ENCODE measurements at places on chromosomes 3 and 15.

DNA sequence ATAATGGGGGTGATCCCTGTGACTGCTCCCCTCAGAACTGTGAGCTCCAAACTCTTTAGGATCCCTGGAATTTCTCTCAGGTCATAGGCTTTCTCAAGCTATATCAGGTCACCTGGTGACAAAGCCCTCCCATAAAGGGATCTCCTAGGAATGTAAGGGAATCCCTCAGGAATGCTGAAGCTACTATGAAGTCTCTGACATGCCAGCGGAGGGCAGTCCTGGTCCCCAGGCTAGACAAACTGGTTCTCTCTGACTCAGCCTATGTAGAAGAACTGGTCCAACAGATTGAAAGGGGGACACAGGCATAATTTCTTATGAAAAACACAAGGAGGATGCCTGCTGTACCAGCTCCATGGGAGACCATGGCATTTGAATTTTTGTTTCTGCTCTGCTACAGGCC, 6.7 kb downstream of the LPCAT4 start:
- no peak overlapping the region for H3K4me3 ChIP-seq
- no peaks in the 10 kb centered on the region for H3K27me3 ChIP-seq
- peaks cover 67% of the 10 kb centered on the region for H3K36me3 ChIP-seq
- peaks cover 8% of the 10 kb centered on the region for H3K4me1 ChIP-seq
- H3K27ac ChIP-seq = no peak overlapping the region

GRCh38 chr3:46544771-46545503, 21.2 kb downstream of the LRRC2 start:
- H3K27me3 ChIP-seq = no peaks in the 10 kb centered on the region
- no peaks in the 10 kb centered on the region for H3K36me3 ChIP-seq
- H3K4me1 ChIP-seq = peaks cover 9% of the 10 kb centered on the region
- H3K27ac ChIP-seq = no peak overlapping the region
- no peak overlapping the region for H3K4me3 ChIP-seq

DNA sequence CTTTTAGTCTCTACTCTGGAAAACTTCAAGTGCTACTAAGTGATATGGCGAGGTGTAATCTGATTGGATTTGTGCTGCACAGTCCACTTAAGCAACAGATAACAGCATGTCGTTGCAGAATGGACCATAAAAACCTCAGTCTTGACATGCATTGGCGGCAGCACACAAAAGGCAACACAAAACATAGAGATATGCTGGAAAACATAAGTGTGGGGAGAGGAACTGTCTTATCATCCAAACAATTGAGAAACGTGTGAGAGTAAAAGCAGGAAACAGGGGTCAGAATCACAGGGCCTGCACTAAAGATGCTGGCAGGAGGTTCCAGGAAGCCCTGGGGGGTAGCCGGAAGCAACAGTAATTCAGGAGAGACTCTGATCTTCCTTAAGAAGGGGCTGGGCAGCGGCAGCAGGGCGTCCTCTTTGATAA, 82.1 kb downstream of the CGNL1 start:
- H3K4me1 ChIP-seq = no peaks in the 10 kb centered on the region
- no peak overlapping the region for H3K27ac ChIP-seq
- H3K4me3 ChIP-seq = no peak overlapping the region
- H3K27me3 ChIP-seq = no peaks in the 10 kb centered on the region
- DNase-seq = no peak
- no peaks in the 10 kb centered on the region for H3K36me3 ChIP-seq

- H3K4me3 ChIP-seq = peak overlapping the region; percentile 93
- H3K36me3 ChIP-seq = no peaks in the 10 kb centered on the region
- H3K27me3 ChIP-seq = no peaks in the 10 kb centered on the region
- DNase-seq = no peak
- H3K4me1 ChIP-seq = peaks cover 85% of the 10 kb centered on the region
- H3K27ac ChIP-seq = peak overlapping the region; percentile 99
These were observed 2.1 kb upstream of the USP3 start for GRCh38 chr15:63502137-63502766.

DNA sequence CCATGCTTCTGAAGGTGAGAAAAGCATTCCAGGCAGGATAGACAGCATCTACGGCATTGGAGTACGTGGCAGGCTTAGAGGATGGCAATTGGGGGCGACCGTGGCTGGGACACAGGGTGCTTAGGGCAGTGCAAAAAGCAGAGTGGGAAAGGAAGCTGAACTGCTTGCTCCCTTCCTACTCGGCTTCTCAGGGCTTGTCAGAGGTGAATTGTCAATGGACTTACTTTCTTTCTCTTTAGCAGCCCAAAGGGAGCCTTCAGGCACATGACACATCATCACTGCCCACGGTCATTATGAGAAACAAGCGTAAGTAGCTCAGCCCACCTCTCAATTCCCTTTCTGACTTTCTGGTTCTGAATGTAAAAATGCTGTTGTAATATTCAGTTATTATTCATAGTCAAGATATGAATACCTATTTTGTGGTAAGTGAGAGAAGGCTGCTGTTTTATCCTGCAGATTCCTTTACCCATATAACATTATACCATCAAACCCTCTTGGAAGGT, 84.3 kb downstream of the KLHL25 start:
- no peak overlapping the region for H3K4me3 ChIP-seq
- no peaks in the 10 kb centered on the region for H3K27me3 ChIP-seq
- peak overlapping the region; percentile 29 for H3K27ac ChIP-seq
- peaks cover 44% of the 10 kb centered on the region for H3K4me1 ChIP-seq
- DNase-seq = no peak

Data from CD4-positive, CD25-positive, alpha-beta regulatory T cell (primary cell).